ENCODE measurements at places on chromosomes 16 and 17.
A peak's percentile ranks its signal among the peaks of the same experiment; 100 is the strongest.

DNA sequence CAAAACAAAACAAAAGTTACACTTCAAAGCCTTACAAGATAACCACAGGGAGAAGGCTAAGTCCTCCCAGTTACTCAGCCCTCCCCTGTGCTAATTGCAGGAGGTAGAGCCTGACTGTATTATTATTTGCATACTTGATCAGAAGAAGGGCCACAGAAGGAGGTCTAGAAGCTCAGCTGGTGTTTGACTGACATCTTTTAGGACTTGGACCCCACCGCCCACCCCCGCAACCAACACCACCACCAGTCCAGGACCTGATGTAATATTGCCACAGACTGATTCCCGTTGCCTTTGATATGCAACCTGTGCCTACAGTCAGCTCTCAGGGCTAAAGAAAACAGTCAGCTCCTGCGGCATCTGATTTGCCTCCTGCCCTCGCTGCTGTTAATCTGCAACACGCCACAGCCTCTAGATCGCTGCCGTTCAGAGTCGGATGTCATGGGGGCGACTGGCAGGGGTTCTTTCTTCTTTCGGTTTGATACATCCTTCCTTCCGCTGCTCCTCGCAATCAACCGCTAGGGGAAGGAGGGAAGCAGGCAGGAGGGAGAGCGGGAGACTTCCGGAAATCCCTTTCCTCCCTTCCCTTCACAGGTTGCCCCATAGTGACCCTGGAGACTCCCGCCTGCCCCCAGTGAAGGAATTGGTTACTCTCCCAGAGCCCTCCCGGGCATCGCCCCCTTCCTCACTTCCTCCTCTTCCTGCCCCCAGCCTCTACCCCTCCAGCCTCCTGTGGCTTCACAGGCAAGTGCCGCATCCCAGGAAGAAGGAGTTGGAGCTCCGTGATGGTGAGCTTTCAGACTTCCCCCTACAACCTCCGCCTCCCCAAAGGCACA lies 90.5 kb upstream of the SOX9 start:
- DNase-seq, result no peak

DNA sequence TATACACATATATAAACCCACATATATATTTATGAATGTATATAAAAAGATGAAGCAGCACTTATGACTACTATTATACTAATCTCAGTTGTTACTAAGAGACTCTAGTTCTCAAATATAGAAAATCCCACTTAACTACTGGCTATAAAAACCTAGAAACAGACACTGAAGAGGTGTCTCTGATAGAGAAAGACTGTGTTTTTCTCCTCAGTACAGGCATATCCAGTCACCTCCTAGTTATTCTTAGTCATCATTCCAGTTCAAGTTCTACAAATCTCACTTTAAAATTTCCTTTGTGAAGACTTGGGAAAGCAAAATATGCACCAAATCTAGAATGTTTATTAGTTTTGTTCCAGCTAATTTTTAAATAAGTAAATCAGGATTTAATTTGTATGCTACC lies 93.9 kb downstream of the STH start:
- DNase-seq, result no peak

DNA sequence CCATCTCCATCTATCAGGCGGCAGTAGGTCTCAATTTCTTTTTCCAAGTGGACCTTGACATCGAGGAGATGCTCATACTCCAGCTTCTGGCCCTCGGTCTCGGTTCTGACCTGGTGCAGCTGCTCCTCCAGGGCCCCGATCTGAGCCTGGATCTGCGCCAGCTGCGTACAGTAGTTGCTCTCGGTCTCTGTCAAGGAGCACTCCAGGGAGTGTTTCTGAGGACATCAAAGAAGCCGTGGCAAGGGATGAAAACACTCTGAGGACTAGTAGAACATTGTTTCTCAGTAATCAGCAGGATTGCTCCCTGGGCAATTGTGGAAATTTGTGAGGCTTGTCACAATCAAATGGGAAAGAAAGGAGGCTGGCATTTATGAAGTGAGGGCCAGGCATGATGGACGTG lies 5.9 kb downstream of the KRT28 start:
- DNase-seq, result no peak

- DNase-seq, result no peak
Observed at GRCh38 chr16:46650254-46650623, 29.1 kb upstream of the SHCBP1 start.

DNA sequence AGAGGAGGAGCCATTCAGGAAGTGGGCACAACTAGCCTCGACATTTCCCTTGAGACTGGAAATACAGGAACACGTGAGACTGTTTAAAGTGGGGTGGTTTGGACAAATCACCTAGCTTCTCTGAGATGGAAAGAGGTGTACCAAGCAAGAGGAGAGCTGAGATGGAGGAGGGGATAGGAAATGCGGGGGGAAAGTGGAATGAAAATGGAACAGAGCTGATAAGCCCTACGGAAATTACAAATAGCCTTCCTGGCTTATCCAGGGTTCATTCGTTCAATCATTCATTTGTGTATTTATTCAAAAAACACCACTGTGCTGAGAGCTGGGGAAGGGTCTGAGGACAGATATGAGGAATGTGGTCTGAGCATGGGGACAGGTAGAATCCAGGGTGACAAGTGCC lies 64.1 kb downstream of the ASIC2 start:
- no peak for DNase-seq

- no peak for DNase-seq
Observed at GRCh38 chr16:5605404-5605803, 507.8 kb upstream of the EEF2KMT start.

- no peak for DNase-seq
Observed at GRCh38 chr16:74991268-74991592, 6.3 kb upstream of the WDR59 start.

DNA sequence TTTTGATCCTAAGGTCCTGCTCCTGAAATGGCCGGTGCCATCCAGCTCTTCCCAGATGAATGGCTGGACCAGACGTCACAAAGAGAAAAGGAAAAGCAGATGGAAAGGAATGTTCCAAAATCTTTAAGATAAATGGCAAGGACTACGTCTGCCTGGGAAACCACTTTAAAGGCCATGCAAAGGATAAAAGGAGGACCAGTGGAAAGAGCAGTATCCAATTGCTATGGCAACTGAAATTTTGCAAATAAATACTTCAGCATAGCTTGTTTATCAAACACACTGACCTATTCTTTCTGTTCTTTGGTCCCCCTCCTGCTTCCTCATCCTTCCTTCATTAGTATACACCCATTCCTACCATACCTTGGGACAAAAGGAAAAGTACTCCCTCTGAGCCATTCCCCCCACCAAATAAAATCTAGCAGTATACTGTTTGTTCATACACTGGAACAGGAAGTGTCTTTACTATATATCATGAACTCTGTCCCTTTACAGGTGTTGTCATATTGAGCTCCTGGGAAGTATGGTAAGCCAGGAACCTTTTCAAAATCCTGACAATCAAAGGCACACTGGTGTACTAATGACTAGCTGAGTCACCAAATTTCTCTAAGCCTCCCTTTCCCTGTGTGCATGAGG lies 37.2 kb upstream of the NUFIP2 start:
- no peak for DNase-seq

- no peak for DNase-seq
Observed at GRCh38 chr16:58225965-58226602, 28.2 kb upstream of the CSNK2A2 start.

DNA sequence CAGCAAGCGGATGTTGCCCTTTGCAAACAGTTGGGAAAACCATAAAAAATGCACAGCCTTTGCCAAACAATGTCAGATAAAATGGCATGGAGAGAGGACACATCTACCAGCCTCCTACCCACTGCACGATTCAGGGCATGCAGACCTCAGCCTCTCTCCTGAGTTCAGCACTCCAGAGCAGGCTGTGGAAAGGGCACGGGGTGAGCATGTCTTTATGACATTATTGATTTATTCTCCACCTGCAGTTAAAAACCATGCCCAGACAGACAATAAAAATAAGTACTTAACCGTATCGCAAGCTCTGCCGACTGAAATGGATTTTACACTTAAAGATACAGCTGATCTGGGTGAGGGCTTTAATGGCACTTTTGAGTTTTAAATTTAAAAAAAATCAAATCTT lies 127.1 kb downstream of the MAF start:
- no peak for DNase-seq

- no peak for DNase-seq
Observed at GRCh38 chr16:3641801-3642396, 12.6 kb upstream of the DNASE1 start.

GRCh38 chr16:67546091-67546501 lies 16.2 kb upstream of the CTCF start:
- DNase-seq, result no peak

- no peak for DNase-seq
Observed at GRCh38 chr17:75926456-75926855, 14.4 kb downstream of the FBF1 start.

DNA sequence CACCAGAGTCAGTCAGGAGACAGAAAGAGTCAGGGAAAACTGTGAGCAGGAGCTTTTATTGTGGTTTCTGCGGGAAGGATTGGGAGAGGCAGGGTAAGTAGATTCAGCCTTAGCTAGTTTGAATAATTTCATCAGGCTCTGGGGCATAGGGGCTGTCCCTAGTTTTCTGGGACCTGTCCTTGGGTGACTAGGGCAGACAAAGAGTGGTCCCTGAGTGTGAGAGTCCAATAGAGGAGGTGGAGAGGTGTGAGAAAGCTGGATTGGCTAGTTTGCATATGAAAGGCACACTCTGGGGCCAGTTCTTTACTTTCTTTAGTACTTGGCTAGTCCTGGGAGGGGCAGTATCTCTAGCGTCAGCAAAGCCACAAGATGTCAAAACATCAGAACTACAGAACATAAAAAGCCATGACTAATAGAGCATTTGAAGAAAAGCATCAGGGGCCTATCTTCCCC lies 255.6 kb downstream of the HS3ST3A1 start:
- DNase-seq, result no peak

GRCh38 chr17:35373984-35374765 lies 754 bp upstream of the SLFN11 start:
- no peak for DNase-seq

GRCh38 chr16:4309102-4309832 lies 6.6 kb upstream of the GLIS2 start:
- no peak for DNase-seq

GRCh38 chr16:2713985-2714774 lies 5.8 kb downstream of the PRSS27 start:
- DNase-seq, result no peak

DNA sequence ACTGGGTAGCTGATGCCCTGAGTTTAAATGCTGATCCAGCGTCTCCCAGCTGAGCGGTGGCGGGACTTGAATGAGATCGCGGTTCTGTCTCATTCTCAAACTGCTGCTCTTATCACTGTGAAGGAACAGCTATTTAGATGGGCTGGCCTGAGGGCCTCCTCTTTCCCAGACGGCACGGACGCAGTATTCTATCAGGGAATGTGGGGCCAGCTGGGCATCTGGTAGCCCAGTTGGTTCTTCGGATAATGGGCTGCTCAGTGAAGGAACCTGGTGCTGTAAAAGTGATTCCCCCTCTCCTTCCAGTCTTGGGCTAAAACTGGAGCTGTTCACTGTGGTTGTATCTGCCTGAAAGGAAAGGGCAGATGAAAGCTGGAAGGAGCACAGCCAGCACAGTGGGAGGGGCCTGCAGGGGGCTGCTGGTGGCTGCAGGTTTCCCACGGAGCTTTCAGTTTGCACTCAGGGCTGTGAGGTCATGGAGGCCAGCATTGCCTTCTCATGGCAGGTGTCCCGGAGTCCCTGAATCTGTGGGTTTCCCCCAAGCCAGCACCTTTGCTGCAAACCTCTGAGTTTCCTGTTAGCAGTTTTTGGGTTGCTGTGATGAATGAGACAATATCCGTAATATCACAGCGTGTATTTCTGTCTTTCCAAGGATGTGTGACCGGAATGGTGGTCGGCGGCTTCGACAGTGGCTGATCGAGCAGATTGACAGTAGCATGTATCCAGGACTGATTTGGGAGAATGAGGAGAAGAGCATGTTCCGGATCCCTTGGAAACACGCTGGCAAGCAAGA lies 3.6 kb downstream of the IRF8 start:
- DNase-seq, result no peak

GRCh38 chr16:1990351-1991134 lies 773 bp downstream of the SYNGR3 start:
- DNase-seq, result no peak

- no peak for DNase-seq
Observed at GRCh38 chr17:3959295-3959899, 4.8 kb downstream of the ATP2A3 start.

GRCh38 chr16:12515746-12516145 lies 287.9 kb downstream of the CPPED1 start:
- DNase-seq, result no peak

DNA sequence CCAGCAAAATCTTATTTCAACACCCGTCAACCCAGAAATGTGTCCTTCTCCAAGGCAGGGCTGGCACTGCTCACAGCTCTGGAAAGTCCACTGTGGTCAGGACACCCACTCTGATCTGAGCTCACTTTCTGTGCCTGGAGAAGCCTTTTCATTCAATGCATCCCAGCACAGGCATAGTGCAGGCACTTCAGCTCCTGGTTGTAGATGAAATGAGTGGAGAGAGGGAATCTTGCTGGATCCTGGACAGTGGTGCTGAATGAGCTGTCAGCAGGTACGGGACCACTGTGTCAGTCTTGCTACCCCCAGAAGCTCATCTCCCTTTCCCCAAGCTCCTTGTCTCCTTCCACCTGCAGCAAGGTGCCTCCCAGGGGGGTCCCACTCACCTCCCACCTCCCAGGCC lies 86.1 kb upstream of the SALL1 start:
- DNase-seq, result no peak

GRCh38 chr17:47180337-47180736 lies 8.8 kb downstream of the CDC27 start:
- no peak for DNase-seq

DNA sequence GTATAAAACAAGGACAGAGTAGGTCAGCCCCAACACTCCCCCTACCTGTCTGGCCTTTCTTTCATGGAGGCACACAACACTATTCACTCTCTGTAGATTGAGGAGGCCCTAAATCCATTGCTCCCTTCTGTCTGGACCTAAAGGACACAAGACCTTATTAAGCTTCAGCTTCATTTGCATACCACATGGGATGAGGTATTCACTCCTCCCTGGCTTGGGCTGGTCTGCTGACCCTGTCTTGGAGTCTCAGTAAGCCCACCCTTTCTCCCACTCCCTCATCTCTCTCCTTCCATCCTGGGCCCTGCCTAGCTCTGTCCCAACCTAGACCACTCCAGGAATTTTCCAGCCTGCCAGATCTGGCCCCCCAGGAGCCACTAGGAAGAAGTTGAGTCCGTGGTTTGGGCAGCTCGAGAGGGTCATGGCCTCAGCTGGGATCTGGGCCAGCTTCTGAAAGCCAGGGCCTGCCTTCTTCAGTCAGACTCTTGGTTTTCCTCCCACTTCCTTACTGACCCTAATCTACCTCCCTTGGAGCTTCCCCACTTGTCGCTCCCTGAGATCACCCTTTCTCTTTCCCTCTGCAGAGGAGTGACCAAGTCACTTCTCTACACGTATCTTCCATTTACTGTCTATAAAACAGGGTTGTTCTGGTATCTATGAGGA lies 6.5 kb upstream of the LLGL1 start:
- no peak for DNase-seq

GRCh38 chr17:61410141-61411010 lies 10.7 kb downstream of the TBX2 start:
- peak; percentile 72 for DNase-seq

GRCh38 chr17:9941305-9941704 lies 36.2 kb upstream of the RCVRN start:
- DNase-seq, result no peak

GRCh38 chr17:79623786-79624717 lies 13.2 kb upstream of the RBFOX3 start:
- no peak for DNase-seq

- no peak for DNase-seq
Observed at GRCh38 chr16:56728027-56728426, 1.9 kb upstream of the NUP93 start.
